Suppressor macrophage (primary cell): ENCODE measurements at places on chromosomes 7 and 10.
A peak's percentile ranks its signal among the peaks of the same experiment; 100 is the strongest.

DNA sequence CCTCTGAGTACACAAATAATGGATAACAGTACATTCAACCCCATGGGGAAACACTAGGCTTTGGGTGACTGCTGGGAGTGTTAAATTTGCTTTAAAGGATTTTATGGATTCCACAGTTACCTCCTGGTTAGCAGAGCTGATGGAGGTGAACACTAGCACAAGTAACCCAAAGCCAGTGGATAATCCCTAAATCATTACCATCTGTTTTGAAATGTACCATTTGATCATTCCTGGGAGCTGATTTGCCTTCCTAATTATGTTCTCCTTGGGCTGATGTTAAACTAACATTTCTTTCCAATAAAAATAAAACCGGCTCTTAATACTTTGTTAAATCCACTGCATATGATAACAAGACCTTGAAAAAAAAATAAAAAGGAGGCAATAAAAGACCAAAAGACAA lies 493.9 kb downstream of the PLXNA4 start:
- DNase-seq: no peak

DNA sequence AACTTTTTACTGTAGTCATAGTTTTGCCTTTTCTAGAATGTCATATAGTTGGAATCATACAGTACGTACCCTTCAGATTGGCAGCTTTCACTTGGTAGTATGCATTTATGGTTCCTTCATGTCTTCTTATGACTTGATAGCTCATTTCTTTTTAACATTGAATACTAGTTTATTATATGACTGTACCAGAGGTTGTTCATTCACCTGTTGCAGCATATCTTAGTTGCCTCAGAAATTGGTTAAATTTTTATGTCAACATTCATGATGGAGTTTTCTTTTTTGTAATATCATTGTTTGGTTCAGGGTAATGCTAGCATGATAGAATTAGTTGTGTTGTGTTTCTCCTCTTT lies 94.8 kb upstream of the CDK13 start:
- DNase-seq: no peak

DNA sequence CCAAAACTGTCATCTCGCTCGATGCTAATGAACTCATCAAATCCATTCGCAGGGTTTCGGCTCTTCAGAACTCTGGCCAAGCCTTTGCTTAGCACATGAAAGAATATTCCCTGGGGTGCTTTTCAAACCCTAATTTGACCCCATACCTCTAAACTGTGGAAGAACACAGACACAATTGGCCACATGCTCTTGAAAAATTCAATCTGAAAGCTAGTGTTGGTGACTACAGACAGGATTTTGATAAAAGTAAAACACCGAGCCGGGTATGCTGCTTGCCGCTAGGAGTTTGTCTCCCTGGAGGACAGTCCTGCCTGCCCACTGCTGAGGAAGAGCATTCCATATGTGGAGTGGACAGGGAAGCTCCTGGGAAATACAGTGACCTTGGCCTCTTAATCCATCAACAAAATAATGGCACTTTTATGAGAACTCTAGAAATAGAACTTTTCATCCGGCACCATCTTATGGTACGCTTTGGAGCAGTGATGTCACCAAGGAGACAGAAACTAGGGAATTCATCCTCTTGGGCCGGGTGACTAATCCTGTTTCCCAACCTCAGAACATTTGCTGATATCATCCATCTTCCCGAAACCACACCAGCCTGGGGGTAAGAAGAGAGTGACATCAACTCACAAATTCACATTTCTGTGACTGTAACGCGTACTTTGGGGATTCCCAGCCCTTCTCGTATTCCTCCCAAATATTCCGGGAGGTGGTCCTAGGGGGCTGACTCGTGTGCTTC lies 34.2 kb downstream of the MTURN start:
- peak; percentile 85 for DNase-seq

DNA sequence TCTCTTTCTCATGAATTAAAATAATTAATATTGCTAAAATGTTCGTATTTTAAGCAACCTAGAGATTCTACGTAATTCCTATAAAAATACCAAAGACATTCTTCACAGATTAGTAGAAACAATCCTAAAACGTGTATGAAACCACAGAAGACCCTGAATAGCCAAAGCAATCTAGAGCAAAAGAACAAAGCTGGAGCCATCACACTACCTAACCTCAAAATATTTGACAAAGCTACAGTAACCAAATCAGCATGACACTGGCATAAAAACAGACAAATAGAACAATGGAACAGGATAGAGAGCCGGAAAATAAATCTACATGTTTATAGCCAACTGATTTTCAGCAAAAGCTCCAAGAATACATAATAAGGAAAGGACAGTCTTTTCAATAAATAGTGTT lies 105.5 kb upstream of the PTN start:
- DNase-seq: no peak

DNA sequence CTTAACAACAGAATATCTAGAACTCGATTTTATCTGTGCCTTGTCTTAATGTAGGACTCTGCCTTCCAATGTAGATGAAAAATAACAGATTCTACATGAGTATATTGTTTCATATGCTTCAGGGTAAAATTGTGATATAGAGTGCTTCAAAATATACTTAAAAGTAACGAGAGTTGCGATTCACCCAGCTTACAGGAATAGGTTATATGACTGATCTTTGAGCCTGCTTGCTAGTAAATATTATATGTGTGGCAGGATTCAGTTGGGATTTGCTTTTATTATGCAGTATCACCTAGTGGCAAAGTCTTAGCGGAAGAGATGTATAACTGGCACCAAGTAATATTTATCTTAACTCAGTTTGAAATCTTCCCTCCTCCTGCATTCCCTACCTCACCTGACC lies 183.3 kb downstream of the SEMA3E start:
- DNase-seq: no peak

DNA sequence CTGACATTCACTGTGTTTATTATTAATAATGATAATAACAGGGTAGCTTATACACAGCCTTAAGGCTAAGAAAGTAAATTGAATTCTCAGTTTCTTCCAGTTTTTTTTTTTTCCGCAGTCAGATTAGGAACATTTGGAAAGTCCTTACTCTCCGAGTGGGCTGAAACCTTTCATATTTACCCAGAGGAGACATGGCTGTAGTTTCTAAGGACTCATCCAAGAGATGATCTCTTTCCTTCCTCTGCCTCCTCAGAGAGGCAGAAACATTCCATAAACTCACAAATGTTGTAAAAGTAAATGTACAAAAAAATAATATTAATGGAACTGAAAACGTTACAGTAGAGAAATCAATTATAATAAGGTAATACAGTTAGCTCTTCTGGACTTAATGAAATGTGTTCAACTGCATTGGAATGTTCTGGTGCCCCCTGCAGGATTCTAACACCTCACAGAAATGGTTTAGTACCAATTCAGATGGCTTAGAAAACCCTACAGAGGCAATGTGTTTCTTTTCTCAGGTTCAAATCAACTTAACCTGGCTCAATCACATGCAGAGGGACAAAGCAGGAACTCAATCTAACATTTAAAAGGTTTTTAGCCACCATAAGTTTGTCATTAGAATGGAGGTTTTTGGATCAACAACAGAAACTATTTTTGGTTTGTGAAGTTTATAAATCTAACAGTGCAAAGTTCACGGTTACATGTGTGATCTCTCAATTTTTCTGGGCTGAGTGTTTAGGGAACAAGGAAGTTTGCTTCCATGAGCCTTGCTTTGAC lies 71.7 kb downstream of the ICA1 start:
- peak; percentile 76 for DNase-seq

DNA sequence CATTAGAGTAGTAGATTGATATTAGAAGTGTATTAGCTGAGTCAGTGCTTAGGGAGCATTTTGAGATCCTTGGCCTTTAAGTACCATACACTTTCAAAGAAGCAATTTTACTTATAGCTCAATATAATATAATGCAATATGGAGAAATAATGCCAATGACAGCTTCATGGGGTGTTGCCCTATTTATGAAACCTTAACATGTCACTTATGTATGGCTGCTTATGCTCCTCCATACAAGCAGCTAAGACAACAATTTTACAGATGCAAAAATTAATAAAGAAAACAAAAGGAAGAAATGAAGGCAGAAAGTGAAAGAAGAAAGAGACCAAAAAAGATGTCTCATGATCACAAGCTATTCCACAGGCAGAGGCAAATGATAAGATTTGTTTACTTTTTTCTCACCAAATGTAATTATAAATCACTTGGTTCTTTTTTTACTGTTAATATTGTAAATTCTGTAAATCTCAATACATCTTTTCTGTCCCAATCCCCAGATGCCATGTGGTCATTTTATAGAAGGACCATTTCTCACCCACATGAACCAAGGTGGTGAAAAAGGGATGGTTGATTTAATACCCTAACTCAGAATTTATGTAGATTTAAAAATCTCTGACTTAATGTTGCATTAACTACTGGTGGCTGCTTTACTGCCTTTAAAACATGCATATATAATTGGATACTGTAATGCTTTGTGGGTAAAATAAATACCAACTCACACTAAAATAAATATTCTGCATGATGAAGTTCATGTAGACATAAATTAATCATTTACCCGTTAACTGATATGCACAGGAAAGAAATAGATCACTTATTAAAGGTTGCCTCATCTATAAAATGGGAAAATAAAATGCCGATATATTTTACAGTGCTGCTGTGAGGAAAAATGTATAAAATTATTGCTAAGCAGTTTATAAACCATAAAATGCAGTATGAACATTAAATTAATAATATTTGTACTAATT lies 33.5 kb upstream of the RHOBTB1 start:
- no peak for DNase-seq

DNA sequence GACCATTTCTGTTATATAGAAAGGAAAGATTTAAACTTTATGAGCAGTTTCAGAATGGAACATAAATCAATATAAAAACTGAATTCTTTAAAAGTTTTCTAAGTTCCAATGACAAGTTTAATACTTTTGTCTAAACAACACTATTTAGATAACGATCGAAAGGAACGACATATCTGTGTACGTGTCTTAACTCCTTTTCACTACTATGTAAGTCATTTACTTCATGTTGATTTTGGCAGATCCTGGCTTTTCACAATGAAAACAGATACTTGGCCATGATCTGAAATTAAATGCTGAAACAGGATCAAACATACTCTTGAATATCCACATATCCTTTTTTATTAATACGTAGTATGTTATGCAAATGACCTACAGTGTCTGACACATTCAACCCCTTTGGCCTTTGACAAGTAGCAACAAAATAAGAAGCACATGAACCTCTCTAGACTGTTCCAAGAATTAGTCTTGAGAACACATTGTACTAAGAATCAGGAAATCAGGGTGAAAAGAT lies 41.9 kb downstream of the RNLS start:
- no peak for DNase-seq

DNA sequence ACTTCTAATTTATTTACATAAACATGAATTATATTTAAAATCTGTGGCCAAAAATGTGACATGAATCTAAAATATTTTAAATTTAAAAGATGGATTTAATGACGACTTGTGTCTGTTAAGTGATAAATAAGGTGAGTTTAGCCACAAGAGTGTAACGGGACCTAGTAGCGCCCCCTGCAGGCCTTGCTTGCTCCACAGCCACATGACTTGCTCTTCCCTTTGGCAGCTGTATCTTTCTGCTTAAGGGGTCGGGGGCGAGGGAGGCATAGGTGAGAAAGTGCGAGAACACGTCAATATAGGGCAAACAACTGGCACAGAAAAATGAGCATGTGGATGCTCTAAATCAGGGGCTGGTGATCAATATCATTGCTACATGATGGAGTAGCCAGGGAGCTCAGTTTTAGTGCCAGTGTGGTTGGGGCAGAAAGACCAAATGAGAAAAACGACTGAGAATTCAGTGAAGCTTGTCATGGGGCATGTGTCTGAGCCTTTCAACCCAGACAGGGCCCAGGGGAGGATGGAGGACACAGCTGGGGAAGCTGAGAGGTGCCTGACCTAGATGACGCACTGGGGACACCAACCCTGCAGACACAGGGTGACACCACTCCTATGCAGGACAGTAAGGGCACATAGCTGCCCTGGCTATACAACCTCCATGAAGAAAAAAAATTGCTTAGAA lies 49.8 kb downstream of the PAXIP1 start:
- DNase-seq: peak; percentile 90

DNA sequence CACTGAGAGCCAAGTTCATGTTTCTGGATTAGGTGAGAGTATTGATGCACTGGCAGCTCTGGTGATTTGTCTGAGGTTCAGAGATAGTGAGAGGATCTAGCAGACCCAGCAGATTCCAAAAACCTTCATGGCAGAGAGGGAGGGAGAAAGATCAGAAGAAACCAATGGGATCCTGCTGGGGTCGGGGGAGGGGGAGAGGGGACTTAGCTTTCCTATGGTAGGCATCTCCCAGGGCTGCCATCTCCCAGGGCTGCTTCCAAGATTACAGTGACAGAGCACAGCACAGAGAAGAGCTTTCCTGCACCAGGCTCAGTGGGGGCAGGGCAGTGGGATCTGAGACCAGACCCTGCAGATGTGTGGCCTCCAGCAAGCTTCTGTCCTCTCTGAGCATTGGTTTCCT lies 76.8 kb upstream of the GDF10 start:
- no peak for DNase-seq

DNA sequence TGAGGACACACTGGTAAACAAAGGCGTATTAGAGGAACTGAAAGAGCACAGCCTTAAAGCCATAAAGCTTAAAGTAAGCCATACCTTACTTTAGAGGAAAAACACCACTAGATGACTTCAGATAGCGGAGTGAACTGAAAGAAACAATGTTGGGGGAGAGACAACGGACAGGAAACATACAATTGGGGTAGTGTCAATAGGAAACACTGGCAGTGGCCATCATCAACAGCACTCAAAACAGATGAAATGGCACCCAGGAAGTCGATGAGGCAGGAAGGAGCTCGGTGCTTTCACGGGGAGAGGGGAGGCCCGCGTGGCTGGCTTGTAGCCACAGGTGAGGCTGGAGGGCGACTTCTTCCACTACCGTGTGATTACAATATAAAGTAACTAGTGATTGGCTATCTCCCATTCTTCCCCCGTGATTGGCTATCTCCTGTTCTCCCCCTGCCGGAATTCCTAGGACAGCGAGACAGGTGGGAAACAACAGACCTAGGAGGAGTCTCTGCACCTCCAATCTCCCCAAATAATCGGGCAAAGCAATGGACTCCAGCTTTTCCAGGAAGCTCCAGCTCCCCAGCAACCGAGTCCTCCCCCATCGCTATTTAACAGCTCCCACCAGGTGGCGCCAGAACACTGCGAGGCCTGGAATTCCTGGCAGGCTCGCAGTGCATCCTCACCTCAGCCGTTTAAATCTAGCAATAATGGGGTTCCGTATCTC lies 2.4 kb upstream of the TAS2R38 start:
- DNase-seq: peak; percentile 92

- no peak for DNase-seq
These were observed 473.3 kb downstream of the LRMDA start for GRCh38 chr10:75904499-75905283.

- DNase-seq: no peak
These were observed 22.9 kb downstream of the TCERG1L start for GRCh38 chr10:131288648-131289047.

DNA sequence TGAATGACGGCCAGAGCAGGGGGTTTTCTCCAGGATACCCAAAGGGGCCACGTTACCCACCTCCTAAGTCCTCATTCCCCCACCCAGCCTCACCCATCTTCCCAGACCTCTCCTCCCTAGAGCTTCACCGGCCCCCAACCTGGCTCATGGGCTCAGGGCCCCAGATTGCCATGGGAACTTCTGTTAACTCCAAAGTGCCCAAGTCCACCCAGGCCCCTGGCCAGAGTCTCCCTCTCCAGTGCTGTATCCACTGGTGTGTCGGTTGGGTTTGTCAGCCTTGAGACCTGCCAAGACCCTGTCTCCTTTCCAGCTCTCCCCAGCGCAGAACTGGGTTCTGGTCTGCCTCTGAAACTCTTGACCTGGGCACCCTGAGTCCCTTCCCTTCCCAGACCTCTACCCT lies 37.1 kb upstream of the ZMIZ2 start:
- no peak for DNase-seq

GRCh38 chr7:118264836-118265235 lies 40.3 kb downstream of the ANKRD7 start:
- no peak for DNase-seq

GRCh38 chr10:57846307-57847065 lies 421.2 kb downstream of the IPMK start:
- DNase-seq: no peak
